IPS-NIHi11 (cell line): ENCODE measurements at places on chromosomes 13 and 19.

- DNase-seq, result no peak
These were observed 909.5 kb upstream of the GPC6 start for GRCh38 chr13:92317066-92317465.

GRCh38 chr19:39078436-39079200 is 5.5 kb upstream of the ACP7 start:
- DNase-seq, result no peak

DNA sequence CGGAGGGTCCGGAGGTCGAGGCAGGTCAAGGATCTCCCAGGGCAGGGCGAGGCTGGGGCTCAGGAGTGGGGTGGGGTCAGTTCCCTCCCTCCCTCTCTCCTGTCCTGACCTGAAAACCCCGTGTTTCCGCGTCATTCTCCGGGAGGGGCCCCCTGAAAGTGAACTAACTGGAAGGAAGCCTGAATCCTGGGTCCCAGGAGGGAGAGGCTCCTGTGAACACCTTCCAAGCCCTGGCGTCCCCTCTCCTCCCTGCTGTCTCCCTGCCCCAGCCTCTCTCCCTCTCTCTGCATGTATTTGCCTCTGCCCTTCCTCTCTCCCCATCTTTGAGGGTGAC is 741 bp upstream of the CADM4 start:
- no peak for DNase-seq

DNA sequence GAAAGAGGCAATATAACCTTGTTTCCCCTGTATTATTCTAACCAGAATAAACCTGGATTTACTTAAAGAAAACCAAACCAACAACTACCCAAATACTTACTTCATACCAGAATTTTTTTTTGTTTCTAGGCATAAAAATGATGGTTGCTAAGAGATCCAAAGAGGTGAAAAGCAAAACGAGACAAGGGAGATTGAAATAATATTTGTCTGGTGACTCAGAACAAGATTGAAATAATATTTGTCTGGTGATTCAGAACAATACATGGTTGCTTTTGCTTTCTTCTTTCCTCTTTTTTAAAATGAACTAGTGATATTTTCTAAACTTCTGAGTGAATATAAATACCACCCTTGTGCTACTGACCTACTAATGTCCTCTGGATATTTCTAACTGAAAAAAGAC is 592.9 kb downstream of the KCTD12 start:
- DNase-seq, result no peak

DNA sequence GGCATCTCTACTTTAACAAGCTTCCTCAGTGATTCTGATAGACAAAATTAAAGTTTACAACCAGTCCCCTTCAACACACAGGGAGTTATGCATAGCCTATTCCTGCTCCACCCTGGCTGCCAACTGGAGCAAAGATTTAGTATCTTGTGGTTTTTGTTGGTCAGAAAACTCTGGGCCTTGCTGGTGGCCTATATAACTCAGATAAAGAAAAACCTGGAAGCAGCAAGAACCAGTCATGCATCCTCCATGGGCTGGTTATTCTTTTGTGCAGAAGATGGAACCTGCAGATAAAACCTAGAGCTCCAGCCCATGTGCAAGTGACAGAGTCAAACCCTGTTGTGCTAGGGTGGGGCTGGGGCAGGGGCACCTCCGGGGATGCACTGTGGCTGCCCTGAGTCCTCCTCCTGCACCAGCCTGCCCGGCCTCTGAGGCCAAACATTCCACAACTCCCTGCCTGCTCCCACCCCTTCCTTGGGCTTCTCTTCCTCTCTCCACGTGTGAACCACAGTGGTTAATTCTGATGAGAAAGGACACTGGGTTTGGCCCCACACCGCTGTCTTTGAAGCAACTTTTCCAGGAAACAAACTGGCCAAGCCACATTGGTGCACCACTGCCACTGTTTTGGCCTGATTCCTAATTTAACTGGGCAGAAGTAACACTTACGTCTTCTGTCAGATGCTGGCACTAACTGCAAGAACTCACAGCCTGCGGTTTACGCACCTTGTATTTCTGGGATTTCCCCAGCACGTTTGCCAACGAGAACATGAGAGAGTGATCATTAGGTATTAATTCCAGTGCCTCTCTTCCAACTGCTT is 23.3 kb upstream of the GGACT start:
- DNase-seq, result no peak

DNA sequence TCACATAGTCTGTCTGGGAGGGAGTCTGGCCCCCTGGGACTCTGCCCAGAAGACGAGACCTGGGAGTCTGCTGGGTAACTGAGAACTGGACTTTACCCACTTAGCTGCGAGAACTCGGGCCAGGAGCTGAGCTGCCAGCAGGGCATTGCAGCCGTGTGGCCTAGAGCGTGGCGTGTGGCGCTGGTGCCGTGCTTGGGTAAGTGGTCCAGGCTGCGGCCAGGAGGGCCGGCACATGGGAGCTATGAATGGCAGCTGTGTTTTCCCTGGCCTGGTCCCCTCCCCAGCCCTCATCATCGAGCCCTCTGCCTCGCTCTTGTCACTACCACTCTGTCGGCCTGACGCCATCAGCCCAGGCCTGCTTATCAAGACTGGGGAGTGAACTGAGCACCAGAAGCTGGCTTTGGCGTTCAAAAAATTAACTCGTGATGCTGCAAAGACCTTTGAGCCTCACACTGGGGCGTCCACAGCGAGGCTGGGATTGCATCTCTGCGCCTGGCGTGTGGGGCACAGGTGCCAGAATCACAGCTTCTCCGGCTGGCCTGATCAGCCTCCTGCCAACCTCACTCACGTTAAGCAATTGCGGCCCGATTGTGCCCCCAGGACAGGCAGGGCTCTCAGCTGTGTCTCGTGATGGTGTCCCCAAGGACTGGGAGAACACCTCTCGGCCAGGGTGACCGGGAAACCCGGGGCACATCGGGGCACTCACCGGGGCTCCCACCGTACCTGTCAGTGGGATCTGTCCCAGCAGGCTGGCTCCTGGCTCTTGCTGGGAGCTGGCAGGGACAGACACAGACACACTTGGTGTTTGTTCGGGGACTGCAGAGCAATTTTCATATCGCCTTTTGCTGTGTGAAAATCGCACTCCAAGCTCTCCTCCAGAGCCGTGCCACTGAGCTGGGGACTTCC is 85.9 kb downstream of the KDM4B start:
- DNase-seq, result no peak

DNA sequence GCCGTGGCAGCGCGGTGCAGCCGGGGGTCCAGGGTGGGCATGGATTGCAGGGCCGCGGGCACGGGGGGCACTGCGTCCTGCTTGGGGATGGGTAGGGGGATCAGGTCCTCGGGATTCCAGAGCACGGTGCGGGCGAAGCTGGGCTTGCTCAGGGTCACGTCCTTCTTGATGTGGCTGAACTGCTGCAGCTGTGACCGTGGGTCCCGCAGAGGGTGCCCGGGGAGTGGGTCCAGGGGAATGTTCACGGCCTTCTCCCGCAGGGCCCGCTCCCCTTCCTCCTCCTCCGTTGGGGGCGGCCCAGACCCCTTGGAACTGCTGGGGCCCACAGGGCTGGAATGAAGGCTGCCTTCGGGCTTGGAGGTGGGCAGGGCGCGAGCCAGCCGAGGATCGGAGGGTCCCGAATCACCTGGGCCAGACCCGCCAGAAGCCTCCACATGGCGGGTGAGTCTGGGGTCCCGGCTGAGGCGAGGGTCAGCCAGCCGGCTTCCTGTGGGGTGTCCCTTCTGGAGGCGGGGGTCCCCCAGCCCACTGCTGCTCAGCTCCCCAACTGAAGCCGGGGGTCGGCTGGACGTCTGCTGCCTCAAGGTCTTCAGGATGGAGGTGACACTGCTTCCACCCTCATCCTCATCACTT is 18.9 kb upstream of the TMEM160 start:
- DNase-seq, result no peak

GRCh38 chr19:52935434-52935833 is 12.2 kb upstream of the ZNF888 start:
- no peak for DNase-seq
